Left cardiac atrium (tissue), 4 donors: ENCODE measurements at places on chromosomes 11 and 22. TPM values are rescaled to one million over a fixed set of nuclear protein-coding genes. Genes with fewer than 3 reads are reported as not detected.

GRCh38 chr11:130675371-130675821 is 227.0 kb downstream of the ADAMTS15 start:
- peak; percentile 89 for DNase-seq

DNA sequence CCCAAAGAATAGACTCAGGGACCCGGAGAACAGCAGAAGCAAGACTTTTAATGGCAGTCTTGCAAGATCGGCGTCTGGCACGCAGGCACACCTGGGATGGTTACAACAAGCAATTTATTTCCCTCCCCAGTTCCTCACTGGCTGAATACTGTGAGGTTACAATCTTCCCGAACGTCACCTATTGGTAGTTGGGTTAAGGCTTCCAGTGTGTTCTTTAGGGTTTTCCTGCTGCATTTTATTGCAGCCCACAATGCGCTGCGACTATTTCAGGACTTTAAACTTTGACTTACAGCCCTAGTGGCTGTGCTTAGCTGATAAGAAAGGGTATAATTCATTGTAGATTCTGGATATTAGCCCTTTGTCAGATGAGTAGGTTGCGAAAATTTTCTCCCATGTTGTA is 11.5 kb upstream of the TRIM68 start:
- DNase-seq: no peak

STARD10 gene
- total RNA-seq: 87.4 TPM

GRCh38 chr22:32631507-32632255 is 157.1 kb downstream of the FBXO7 start:
- no peak for DNase-seq

VSIG2 gene
- total RNA-seq: 0.88 TPM
